ENCODE measurements at places on chromosomes 7 and 10.
A peak's percentile ranks its signal among the peaks of the same experiment; 100 is the strongest.

- DNase-seq = no peak
Observed at GRCh38 chr10:11255796-11256444, 238.2 kb downstream of the CELF2 start.

- no peak for DNase-seq
Observed at GRCh38 chr7:5665094-5666025, 116.1 kb downstream of the RNF216 start.

DNA sequence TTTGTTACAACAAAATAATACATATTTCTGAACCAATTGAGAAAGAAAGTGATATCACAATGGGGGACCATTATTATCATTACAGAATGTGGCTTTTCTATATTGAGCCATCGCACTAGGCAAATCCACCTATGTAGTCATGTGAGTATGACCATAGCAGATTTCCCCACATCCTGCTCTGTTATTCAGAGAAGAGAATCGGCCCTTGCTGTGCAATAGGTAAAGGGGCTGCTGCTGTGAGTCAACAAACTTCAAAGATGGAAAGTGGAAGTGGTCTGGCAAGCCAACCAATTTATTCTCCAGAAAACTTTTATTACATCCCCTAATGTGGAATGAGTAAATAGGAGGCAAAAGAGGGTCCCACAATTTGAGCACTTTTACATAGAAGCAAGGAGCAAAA is 573.4 kb downstream of the ETV1 start:
- no peak for DNase-seq

DNA sequence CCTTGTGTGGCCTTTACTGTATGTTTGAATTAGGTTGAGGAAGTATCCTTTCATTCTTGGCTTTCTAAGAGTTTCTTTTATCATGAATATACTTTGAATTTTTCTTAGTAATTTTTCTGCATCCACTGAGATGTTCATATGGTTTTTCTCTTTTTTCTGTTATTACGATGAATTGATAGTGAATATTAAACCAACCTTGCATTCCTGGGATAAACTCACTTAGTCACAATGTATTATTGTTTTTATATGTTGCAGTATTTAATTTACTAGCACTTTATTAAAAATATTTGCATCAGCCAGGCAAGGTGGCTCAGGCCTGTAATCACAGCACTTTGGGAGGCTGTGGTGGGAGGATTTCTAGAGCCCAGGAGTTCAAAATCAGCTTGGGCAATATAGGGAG is 15.3 kb upstream of the RBM33 start:
- no peak for DNase-seq

DNA sequence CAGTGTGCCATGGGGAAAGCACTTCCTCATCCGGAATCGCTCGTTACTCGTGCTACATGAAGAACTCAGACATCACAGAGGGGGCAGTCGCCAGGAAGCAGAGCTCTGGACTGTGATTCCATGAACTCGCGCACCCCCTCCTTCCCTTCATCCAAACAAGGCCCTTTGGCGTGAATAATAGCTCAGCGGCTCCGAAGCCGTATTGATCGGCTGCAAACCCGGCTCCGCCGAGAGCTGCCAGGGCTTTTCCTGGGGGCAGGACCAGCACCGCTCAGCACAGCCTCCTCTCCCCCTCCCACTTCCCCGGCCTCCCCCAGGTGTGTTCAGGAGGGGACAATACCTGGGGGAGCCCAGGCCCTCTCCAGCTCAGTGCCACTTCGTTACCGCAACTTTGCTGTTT is 129.0 kb upstream of the TCF7L2 start:
- no peak for DNase-seq

DNA sequence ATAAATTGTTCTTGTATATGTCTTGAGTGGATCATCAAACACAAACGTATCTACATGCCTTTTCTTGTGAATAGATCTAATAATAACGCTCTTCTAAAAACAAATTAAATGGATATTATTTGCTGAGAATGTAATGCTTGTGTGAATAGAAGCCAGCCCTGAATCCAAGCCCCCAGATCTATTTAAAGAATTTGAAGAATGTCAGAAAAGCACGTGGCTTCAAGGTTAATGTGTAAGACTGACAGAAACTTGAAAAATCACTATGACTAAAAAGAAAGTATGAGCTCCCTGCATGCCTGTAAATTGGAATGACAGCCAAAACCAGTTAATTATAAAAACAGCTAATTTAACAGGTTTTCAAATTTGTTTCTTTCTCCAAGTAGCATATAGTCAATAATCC is 43.2 kb upstream of the ATRNL1 start:
- DNase-seq = peak; percentile 23

DNA sequence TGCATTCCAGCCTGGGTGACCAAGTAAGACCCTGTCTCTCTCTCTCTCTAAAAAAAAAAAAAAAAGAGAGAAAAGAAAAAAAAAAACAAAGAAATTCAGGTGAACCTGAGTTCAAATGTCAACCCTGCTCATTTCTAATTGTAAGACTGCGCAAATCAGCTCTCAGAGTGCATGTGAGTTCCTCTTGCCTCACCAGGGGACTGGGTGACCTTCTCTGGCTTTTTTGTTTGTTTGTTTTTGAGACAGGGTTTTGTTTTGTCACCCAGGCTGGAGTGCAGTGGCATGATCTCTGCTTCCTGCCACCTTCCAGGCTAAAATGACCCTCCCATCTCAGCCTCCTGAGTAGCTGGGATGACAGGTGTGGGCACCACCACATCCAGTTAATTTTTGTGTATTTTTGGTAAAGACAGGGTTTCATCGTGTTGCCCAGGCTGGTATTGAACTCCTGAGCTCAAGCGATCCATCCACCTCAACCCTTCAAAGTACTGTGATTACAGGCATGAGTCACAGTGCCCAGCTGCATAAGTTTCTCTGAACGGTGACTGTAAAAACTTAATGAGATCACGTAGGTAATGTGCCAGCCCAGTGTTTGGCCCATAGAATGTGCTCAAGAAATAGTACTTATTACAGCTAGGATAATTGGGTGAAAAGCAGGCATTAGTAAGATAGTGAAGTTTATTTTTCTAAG is 45.3 kb upstream of the BAMBI start:
- DNase-seq = no peak

DNA sequence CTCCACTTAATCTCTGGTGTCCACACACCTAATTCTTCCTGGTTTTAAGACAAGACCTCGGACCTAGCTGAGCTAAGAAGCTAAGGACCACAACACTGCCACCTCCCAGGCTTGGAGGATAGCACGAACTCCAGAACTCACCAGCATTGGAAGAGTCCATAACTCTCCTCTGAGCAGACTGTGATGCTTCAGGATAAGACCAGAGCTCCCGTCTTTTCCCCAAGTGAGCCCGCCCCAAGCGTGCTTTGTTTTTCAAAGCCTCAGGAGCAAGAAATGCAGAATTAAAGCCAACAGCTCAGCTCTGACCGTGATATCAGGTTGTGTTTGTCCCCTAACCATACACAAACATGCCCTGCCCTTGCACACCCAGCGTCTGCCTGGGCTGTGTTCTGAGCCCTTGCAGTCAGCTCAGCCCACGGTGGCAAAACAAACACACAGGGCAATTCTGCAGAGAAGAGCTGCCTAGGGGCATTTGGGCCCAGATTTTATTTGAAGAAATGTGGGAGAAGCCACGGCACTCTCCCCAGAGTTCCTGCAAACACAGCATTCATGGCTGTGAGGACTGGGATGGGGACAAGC is 145.4 kb downstream of the WDR11 start:
- DNase-seq = no peak

DNA sequence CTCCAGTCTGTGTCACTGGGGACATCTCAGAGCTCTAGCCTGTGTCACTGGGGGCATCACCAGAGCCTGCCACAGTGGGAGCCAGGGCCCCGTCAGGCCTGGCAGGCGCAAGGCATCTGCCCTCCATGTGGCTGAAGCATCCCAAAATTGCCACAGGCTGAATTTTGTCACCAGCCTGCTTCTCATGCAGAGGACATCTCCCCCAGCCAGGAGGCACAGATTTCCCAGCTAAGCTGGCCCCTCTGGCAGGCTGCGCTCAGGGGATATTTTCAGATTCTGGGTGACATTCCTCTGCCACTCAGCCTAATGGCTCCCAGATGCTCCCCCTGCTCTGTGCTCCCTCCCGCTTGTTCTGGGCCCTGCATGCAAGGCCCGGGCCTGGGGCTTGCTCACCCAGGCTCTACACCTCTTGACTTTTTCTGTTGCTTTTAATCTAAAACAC is 64.6 kb downstream of the COL13A1 start:
- no peak for DNase-seq

DNA sequence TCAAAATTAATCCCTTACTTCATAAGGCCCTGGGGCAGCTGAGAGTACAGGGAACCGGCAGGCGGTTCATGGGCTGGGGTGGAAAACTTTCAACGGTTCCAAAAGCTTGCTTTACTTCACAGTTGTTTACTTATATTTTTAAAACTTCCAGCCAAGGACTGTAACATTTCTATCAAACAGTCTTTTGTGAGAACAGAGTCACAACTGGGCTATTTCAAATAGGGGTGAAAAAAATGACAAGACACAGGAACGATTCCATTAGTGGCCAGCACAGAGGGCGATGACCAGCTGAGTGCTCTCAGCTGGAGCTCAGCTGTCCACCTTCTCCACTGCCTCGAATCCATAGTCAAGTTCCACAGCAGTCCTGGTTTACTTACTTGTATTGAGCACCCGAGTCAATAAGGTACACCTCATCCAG is 48.2 kb downstream of the XPNPEP1 start:
- DNase-seq = no peak

All from fibroblast of skin of left biceps (primary cell).